NCI-H2107 (cell line): ENCODE measurements at places on chromosomes 7 and 10.

GRCh38 chr10:22657566-22658225 lies 56.7 kb downstream of the PIP4K2A start:
- no peak for DNase-seq

GRCh38 chr10:108203905-108204527 lies 1039.5 kb upstream of the SORCS1 start:
- DNase-seq = no peak

DNA sequence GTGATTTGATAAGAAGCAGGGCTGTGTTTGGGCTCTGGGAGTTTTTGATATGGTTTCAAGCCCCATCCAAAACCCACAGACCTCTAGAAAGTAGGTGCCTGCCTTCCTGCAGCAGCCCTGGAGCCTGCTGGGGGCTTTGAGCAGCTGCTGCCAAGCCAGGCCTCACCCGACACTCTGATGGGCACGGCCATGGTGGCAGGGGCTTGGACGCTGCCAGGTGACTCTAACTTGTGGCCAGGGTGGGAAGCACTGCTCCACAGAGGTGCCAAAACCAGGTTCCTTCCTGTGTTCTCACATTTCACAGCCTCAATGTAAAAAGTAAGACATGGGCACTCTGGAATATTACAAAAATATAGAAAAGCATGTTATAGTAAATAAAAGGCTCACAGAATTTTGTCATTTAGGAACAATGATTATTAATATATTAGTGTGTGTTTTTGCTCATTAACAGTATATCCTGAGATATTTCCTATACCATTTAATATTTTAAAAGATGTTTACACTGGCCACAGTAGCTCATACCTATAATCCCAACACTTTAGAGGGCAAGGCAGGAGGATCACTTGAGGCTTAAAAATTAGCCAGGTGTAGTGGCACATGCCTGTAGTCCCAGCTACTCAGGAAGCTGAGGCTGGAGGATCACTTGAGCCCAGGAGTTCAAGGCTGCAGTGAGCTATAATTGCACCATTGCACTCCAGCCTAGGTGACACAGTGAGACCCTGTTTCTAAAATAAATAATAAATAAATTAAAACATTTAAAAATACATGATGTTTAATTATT lies 95.1 kb downstream of the EGFR start:
- DNase-seq = no peak

DNA sequence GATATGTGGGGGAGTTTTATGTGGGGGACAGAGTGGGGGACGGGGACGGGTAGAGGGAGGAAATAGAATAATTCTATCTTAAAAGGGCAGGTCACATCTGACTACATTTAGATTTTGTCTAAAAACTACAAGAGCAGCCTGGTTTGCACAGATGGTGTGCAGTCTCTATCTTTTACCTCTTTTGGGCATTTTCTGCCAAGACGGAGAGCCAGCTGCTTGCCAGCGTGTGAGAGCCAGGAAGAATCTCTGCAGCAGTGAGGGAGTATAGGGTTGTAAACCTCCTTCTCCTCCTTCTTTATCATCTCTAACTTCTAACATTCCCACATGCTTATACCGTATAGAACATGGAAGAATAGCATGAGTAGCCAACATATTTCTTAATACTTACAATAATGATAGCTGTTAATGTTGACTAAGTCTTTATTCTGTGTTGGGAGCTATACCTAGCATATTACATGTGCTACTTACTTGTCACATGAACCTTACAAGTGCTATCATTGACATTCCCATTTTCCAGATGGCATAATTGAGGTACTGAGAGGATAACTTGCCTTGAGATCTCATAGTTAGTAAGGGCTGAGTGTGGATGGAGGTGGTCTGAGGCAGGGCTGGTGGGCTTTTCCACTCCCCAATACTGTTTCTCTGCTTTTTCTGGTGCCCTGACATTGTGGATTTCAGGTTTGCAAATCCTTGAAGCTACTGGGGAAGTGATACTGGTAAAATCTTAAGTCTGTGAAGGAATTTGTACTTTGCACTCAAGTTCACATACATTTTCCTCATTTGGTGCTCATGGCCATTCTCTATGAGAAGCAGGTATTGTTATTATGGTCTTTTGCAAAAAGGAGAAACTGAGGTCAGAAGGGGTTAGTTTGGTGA lies 1.1 kb downstream of the ENTPD1 start:
- DNase-seq = no peak

DNA sequence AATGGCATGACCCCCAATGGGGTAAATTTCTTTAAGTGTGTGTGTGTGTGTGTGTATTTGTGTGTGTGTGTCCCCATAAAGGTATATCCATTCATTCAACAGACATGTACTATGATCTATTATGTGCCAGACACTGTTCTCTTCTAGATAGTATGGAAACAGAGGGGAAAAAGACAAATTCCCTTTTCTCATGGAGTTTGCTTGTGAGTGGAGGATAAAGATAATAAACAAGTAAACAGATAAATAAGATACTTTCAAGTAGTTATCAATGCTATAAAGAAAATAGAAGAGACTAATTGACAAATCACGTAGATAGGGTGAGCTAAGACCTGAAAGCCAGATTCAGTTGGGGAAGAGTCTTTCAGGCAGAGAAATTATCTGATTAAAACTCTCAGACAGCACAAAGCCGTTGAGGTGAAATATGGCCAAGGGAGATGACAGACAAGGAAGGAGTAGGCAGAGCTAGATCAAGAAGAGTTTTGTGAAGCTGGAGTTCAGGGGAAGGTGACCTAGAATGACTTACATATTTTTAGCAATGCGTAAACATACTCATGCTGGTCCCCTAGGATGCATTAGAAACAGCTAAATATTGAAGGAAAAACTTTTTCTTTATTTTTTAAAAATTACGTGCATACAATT lies 45.2 kb upstream of the DMTF1 start:
- no peak for DNase-seq

GRCh38 chr10:6423004-6423403 lies 157.1 kb downstream of the PRKCQ start:
- DNase-seq = no peak

GRCh38 chr10:132030898-132031463 lies 34.8 kb upstream of the JAKMIP3 start:
- DNase-seq = peak; percentile 44

- DNase-seq = no peak
These were observed 7.4 kb downstream of the PITRM1 start for GRCh38 chr10:3165196-3165595.
